ENCODE measurements at places on chromosomes 12 and 14.
A peak's percentile ranks its signal among the peaks of the same experiment; 100 is the strongest.

GRCh38 chr12:81998761-81999378, 239.7 kb upstream of the PPFIA2 start:
- no peak for DNase-seq

- peak; percentile 60 for DNase-seq
Measured at GRCh38 chr12:58346032-58346632, 404.8 kb downstream of the ATP23 start.

DNA sequence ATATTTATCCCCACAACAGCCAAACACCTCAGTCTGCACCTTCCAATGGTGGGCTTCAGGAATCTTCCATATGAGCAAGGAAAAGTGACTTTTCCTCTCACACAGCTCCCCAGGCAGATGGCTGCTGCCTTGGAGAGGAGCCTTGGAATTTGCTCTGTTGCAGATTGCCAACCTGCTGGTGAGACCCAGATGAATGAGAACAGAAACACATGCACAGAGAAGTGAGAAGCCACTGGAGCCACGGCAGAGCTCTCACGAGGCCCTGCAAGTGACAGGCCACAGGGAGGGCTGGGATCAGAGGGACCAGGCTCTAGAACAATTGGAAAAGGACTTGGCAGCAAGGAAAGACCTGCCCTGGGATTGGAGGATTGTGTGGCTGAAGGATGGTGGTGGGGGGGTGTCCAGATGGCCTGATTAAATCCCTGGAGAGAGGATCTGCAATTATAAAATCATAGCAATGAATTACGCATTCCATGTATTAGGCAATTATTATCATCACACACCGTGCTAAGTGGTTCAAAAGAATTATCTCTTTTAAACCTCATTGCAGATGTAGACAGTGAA, 84.9 kb upstream of the PWP1 start:
- DNase-seq, result no peak

- no peak for DNase-seq
Measured at GRCh38 chr12:31588976-31589375, 2.0 kb downstream of the DENND5B start.

DNA sequence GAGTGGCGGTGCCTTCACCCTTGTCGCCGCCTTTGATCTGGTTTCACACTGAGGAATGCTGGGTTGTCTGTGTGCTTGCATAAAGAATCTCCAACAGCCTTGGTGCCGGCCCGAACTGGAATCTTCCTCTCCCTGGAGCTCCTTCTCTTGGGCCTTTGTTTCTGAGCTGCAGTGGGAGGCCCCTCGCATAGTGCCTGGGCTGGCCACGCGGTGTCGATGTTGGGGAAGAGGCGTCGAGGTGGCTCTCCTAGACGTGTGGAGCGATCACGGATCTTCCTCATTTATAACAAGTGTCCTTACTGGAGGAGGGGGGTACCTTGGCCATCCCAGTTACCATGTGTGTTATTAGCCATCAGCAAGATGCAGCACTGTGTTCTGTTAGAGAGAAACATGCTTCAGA, 60.6 kb downstream of the ADGRD1 start:
- DNase-seq, result no peak

DNA sequence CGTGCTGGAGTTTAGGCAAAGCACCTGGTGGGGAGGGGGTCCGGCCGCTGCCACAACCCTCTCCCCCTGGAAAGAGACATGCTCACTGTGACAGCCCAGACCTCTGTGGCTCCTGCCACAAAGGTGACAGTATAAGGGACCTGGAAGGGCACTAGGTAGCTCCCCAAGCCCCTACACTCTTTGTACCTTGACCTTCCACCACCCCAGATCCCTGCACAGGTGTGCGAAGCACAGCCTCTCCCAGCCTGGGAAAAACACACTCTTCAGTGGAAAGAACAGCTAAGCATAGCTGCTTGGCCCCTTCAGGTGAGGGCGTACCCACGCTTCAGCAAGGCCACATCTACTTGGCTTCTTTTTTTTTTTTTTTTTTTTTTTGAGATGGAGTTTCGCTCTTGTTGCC, 4.9 kb upstream of the PLA2G1B start:
- no peak for DNase-seq

- no peak for DNase-seq
Measured at GRCh38 chr12:74641262-74641661, 103.6 kb downstream of the ATXN7L3B start.

- DNase-seq, result no peak
Measured at GRCh38 chr12:30909349-30910037, 17.1 kb upstream of the TSPAN11 start.

DNA sequence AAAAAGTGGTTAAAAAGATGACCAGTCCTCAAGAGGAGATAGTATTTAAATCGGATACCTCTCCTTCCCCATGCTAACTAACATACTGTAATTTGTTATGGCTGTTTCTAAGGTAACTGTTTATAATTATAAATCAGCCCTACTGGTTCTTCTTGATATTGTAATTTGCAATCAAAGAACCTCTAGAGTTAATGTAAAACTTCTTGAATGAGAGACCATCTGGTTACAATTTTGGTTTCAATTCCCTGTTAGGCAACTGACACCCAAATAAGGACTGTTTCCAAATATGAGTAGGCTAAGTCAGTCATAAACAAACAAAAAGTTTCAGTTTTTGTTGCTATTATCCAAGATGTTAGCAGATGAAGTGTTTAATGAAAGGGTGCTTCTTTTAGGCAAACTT, 120.2 kb upstream of the DNM1L start:
- DNase-seq, result no peak

- no peak for DNase-seq
Measured at GRCh38 chr12:47896633-47897032, 8.2 kb downstream of the VDR start.

DNA sequence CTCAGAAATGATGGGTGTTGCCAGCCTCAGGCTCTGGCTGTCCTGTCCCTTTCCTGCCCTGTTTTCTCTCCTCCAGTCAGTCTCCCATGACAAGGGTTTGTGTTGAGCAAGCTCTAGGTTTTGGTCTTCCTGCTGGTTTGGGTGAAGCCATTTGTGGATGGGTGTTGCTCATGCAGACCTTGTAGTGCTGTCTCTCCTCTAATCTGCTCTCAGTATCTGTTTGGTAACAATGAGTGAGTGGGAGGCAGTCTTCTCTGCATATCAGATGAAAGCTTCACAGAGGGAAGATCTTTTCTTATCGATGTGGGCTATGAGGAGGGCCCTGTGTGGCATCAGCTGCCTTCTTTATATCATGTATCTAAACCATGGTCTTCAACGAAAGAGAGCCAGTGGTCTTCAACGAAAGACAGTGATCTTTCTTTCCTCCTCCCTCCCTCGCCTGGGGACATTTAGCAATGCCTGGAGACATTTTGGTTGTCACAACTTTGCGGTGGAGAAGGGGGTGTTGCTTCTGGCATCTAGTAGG, 3.6 kb downstream of the CMA1 start:
- no peak for DNase-seq

DNA sequence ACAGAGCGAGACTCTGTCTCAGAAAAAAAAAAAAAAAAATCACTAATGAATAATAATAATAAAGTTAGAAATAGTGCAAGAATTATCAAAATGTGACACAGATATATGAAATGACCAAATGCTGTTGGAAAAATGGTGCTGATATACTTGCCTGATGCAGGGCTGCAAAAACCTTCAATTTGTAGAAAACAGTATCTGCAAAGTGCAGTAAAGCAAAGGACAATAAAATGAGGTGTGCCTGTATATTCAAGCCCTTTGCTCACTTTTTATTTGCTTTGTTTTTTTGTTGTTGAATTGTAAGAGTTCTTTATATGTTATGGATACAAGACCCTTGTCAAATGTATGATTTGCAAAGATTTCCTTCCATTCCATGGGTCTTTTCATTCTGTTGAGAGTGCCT, 9.0 kb upstream of the PAPOLA start:
- DNase-seq, result no peak

GRCh38 chr14:53744857-53745256, 211.8 kb downstream of the BMP4 start:
- DNase-seq, result no peak

DNA sequence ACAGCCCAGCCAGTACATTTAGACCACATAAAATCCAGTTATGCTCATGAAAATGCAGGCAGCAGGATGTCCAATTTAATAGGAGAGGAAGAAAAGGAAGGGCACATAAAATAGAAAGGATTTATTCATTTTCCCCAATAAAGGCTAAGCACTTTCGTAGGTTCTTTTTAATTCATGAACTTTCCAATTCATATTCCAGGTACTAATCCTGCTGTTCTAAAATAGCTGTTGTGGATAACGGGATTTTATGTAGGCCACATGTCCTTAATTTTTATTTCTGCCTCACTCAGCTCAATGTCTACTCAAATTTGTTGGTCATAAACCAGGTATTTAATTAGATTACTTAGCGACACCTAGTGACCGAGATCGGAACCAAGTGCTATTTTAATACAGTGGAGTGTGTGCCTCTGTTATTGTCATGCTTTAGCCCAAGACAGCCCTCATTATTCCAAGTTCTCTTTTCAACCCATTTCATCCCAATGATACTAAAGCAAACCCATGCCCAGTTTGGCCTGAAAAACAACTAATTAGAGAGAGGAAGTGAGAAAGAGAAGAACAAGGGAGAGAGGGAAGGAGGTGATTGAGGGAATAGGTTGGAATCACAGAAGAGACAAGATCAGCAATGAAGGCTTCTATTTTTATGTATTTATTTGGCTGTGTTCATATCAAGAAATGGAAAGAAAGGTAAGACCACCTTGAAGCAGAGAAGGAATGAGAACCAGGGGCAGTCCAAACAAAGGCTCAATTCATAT, 45.9 kb upstream of the IFNG-AS1 start:
- peak; percentile 49 for DNase-seq

DNA sequence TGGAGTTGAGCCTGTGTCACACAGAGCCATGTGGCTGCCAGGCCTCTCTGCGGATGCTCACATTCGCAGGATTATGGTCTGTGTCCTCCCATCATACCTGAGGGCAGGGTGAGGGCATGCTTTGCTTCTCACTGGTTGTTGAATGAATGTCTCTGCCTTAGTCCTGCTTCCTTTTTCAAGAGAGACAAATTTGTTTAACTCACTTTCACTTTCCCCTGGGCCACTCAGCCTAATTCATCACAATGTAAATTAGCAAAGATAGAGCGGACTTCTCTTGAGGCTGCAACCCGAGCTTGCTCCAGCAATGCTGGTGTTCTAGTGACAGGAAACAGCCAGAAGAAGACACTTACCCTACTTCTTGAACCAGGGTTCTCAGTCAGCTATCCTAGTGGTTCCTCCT, 35.5 kb upstream of the PAX9 start:
- no peak for DNase-seq

- DNase-seq, result no peak
Measured at GRCh38 chr12:100463661-100464060, 10.0 kb upstream of the NR1H4 start.

- DNase-seq, result no peak
Measured at GRCh38 chr14:59055439-59056045, 132.9 kb upstream of the DAAM1 start.

GRCh38 chr14:85263916-85264675, 265.8 kb upstream of the FLRT2 start:
- no peak for DNase-seq

GRCh38 chr14:92510972-92511371, 2.6 kb upstream of the RIN3 start:
- no peak for DNase-seq

DNA sequence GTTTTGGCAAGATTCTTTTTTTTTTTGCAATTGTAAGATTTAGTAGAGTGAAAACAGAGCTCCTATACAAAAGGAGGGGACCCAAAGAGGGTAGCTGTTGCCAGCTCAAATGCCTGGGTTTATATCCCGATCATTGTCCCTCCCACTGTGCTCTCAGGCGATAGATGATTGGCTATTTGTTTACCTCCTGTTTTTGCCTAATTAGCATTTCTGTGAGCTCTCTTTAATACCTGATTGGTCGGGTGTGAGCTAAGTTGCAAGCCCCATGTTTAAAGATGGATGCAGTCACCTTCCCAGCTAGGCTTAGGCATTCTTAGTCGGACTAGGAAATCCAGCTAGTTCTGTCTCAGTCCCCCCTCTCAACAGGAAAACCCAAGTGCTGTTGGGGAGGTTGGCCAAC, 1.9 kb downstream of the EXOC3L4 start:
- no peak for DNase-seq

DNA sequence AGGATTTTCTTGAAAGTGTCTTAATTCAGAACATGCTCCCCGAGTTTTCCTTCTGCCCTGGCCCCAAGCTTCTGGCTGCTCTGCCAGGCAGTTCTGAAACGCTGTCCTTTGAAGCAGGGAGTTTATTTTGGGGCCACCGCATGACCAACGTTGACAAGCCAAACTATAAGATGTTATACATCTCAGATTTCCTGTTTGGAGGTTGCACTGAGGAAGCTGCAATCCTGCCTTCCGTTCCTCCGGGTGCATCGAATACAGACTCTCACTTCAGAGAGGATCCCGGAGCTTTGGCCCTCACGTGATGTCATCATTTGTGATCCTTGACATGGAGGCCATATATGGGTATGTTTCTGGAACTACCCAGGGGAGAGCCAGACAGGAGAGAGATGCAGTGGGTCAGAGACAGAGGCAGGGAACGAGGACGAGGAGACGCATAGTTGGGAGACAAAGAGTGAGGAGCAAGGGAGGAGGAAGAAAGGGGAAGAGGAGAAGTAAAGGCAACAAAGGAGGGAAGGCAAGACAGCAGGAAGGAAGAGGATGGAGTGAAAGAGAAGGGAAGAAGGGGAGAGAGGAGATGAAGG, at the start of gene ASB2:
Gene ASB2 (minus strand): TSS at position 94 of the 581 bp plus-strand sequence. CDS start 12,031 bp downstream, outside the sequence.
- no peak for DNase-seq

- no peak for DNase-seq
Measured at GRCh38 chr12:65113621-65114035, 7.5 kb downstream of the WIF1 start.

- DNase-seq, result no peak
Measured at GRCh38 chr12:133130808-133131128, 341 bp downstream of the ZNF10 start.

- peak; percentile 0 for DNase-seq
Measured at GRCh38 chr12:102883204-102883799, 33.7 kb downstream of the PAH start.

GRCh38 chr12:17528394-17528793, 561.6 kb downstream of the RERGL start:
- DNase-seq, result no peak

DNA sequence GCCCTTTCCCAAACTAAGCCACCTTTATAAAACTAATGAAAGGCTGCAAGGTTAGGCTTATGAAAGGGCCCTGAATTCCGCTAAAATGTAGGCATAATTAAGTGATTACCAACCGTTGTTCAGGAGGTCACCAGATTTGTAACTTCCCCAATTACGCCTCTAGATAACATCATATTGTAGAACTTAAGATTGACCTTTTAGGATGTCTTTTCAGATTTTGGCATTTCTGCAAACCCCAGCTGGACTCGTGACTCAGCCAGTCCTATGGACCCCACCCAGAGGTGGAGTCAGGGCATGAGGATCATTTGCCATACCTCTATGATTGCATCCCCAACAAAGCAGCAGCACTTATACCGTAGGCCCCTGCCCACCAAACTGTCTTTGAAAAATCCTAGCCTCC, 3.7 kb upstream of the LPCAT3 start:
- DNase-seq, result no peak

- DNase-seq, result no peak
Measured at GRCh38 chr14:68325267-68325807, 467.5 kb downstream of the ZFP36L1 start.

- no peak for DNase-seq
Measured at GRCh38 chr14:20614038-20614840, 23.1 kb upstream of the RNASE12 start.

All from hematopoietic multipotent progenitor cell (in vitro differentiated cells).